ENCODE measurements at places on chromosomes 7 and 10. TPM values are rescaled to one million over a fixed set of nuclear protein-coding genes. Genes with fewer than 3 reads are reported as not detected.

ZNF862 gene
- 10.0 TPM for total RNA-seq

NPTX2 gene
- total RNA-seq = 0.46 TPM

CFAP69 gene
- 1.9 TPM for total RNA-seq

CDC14C gene
- not detected for total RNA-seq

AKR1C4 gene
- total RNA-seq = not detected

IFT22 gene
- total RNA-seq = 37.3 TPM

TMEM225B gene
- not detected for total RNA-seq

PRPS1L1 gene
- total RNA-seq = not detected

DNAJC9 gene
- 42.2 TPM for total RNA-seq

FAM13C gene
- 0.21 TPM for total RNA-seq

GIMAP2 gene
- total RNA-seq = 0.48 TPM

WASHC2C gene
- total RNA-seq = 49.1 TPM

COL26A1 gene
- 0.21 TPM for total RNA-seq

PODXL gene
- total RNA-seq = 160 TPM

CRTAC1 gene
- 3.2 TPM for total RNA-seq

ATAD1 gene
- total RNA-seq = 48.0 TPM

ABCB1 gene
- total RNA-seq = 5.0 TPM

DPP6 gene
- 0.84 TPM for total RNA-seq

ZFAND2A gene
- total RNA-seq = 33.2 TPM

DNAJC12 gene
- total RNA-seq = 3.0 TPM

VWA2 gene
- total RNA-seq = 2.2 TPM

CDH23 gene
- 0.04 TPM for total RNA-seq

ACSM6 gene
- total RNA-seq = not detected

GDF2 gene
- total RNA-seq = not detected

GPC2 gene
- 13.6 TPM for total RNA-seq

COL13A1 gene
- total RNA-seq = 1.7 TPM

KLF14 gene
- total RNA-seq = not detected

PRTFDC1 gene
- 9.9 TPM for total RNA-seq

ADAM12 gene
- total RNA-seq = 30.0 TPM
